ENCODE measurements at places on chromosomes 7 and 10. TPM values are rescaled to one million over a fixed set of nuclear protein-coding genes. Genes with fewer than 3 reads are reported as not detected.

DNA sequence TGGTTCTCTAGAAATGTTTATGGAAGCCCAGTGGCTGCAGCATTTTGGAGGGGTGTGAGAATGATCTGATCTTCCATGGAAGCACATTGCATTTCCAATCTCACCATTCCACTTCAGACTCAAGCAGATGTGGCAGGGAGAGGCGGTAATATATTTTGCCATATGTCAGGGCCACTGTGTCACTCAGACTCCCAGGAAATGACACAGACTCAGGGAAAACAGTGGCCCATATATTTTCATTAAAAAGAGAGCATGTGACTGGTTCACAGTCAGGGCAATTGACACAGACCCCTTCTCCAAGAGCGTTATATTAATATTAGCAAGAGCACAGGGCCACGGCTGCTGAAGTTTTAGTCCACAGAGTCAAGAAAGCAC is 149.3 kb upstream of the NRP1 start:
- DNase-seq, result no peak

DNA sequence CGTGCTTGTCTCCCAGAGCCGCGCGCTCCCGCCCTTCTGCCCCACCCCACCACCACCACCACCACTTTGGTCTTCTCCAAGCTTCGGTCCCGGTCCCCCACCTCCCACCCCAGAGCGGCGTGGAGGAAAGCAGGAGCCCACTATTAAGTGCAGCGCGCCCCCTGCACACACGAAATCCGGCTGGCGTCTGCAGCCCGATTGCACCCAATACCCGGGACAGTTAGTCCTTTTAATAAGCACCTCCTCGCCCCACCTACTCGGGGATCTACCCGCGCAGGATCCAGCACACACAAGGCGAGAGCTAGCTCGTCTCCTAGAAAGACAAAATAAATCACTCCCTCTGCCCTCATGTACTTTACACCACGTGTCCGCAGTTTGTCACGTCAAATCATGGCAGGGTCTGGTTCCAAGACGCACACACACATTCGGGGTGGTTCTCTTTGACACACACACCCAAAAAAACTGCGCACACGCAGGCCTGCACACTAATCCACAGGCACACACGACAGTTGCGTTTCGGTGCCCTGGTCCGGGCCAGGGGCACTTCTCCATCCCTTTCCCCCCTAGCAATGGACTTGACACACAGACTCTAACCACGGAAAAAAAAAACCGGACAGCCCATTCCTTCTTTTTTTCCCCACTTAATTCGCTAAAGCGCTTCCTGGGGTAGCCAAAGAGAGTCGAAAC is 1.6 kb downstream of the SFMBT2 start:
- DNase-seq, result no peak

GRCh38 chr10:97185326-97186058 is at the start of gene SLIT1:
SLIT1 (minus strand) TSS chr10:97185959; CDS start chr10:97185674, 285 bp downstream.
- DNase-seq, result no peak

DNA sequence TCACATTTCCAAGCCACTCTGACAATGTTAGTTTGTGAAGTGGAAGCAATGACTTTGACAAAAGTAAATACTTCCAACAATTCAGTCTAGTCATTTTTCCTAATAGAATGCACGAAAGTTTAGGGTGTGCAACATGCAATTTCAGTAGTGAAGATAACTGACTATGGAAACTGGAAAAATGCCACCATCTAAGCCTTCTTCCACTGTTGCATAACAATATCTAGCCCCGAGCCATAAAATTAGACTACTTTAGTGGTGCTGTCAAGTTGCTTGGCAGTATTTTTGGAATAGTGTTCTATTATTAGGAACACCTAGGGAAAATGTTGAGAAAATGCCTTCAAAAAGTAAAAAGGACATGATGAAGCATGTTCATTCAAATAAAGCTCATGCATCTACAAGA is 17.9 kb downstream of the SEMA3A start:
- no peak for DNase-seq

- DNase-seq, result no peak
These were observed 155.5 kb upstream of the LRGUK start for GRCh38 chr7:133971625-133972024.

DNA sequence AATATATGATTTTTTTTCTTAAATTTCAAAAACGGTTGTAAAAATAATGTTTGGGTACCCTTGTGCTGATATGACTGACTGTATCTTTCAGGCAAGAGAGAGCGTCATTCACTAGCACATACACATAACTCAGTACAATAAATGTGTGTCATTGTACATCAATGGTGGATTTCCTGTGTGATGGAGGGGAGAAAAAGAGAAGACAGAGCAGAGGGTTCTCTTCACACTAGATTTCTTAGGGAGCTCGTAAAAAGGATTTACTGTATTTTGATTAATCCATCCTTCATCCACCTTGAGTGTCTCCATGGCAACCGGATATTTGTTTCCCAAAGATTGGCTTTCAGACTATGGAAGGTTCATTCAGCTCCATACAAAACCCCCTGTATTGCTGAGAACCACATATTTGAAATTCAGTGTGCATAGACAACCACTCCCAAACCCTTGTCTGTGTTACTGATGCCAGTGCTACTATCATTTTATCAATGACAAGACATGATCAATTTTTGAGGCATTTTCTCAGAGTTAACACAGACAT is 150.6 kb downstream of the AKR1D1 start:
- DNase-seq, result no peak

HTR5A gene
- not detected for total RNA-seq

DNA sequence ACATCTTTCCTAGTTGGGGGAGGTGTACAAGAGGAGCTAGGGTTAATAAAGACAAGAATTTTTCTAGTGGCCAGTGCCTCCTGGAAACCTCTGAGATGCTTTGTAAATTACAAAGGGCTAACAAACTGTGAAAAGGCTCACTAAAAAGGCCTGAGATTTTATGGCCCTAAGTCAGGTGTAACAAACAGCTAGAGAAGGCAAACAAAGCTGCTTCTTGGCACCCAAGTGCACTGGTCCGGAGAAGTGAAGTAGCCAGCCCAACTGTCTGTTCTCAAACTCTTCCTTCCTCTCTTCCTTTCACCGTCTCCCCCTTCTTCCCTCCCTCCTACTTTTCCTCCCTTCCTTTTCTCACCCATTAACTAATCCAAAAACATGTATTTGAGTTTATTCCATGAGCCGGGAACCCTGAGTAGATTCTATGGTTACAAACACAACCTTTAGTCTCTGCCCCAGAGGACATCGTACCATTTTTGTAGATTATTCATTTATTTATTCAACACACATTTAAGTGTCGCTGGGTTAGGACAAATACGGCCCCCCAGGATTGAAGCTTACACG is 143.4 kb upstream of the PCGF5 start:
- DNase-seq, result no peak

- DNase-seq, result no peak
These were observed 182.0 kb downstream of the REEP3 start for GRCh38 chr10:63703113-63703670.

- no peak for DNase-seq
These were observed 188.8 kb downstream of the CALN1 start for GRCh38 chr7:72223351-72223750.
